ENCODE measurements at places on chromosomes 3 and 15.
A peak's percentile ranks its signal among the peaks of the same experiment; 100 is the strongest.

DNA sequence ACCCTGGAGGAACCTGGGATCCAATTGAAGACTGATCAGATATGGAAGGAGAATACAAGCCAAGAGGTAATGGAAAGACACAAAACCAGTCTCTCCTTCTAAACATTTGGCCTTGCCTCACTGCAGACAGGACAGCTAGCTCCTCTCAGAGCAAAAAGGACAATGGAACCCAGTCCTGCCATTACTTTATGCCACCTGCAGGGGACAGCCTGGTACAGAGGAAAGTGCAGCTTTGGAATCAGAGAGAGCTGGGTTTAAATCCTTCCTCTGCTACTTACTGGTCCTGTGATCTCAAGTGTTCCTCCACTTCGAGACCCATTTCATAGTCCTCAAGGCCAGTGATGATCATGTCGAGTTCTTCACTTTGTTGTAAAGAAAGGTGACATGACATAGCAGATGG is 159.4 kb upstream of the SMAD3 start:
- DNase-seq: no peak

- no peak for DNase-seq
These were observed 655 bp upstream of the TMOD3 start for GRCh38 chr15:51828621-51829375.

DNA sequence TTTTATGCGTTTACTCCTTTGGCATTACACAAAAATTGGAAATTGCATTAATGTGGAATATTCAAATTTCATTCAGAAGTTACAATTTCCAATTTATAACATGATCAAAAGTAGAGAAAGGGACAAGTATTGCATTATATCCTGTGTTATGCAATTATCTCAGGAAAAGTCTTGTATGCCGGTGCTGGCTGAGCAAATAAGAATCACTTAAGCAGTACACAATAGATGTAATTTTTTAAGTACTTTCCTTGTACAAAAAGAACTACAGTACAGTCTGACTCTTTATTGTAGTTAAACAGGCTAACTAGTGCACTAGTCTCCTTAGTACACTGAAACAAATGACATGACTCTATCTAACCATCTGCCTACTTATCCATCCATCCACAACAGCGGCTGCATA is 493.2 kb upstream of the KCNMB2 start:
- no peak for DNase-seq

DNA sequence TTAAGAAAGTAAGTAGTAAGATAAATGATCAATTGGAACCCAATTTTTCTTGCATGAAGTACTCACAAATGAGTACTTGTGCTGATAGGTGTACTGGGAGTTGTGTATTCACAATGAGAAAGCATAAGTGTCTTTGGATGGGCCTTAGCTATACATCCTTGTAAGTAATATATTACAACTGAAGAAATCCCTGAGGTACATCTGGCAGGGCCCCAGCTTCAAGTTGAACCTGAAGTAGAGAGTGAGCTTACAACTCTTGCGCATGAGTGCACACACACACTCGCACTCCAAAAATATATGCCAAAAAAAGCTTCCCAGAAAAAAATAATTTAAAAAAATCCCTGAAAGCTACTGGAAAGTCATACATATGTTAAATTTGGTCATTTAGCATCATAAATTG is 222.5 kb downstream of the ROBO2 start:
- no peak for DNase-seq

DNA sequence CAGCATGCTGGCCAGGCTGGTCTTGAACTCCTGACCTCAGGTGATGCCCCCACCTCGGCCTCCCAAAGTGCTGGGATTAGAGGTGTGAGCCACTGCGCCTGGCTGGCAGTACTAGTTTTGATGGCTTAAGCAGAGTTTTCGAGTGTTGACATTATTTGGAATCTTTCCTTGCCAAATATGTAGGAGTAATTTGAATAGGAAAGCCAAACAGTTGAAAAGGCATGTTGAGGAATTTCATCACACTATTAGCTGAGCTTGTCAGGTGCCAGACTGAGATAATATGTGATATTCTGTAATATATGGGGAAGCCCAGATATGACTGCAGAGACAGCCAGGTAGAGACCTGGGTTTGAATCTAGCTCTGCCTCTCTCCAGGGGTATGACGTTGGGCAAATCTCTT is 109.3 kb downstream of the SV2B start:
- no peak for DNase-seq

- DNase-seq: no peak
These were observed 5.1 kb upstream of the KLHL6 start for GRCh38 chr3:183560607-183561006.

- DNase-seq: no peak
These were observed 147.0 kb downstream of the NECTIN3 start for GRCh38 chr3:111218615-111219014.

- DNase-seq: no peak
These were observed 21.4 kb upstream of the PCOLCE2 start for GRCh38 chr3:142910280-142910679.

- no peak for DNase-seq
These were observed 155.3 kb upstream of the SLCO3A1 start for GRCh38 chr15:91698241-91698640.

- DNase-seq: peak; percentile 64
These were observed 267.5 kb upstream of the CHRM5 start for GRCh38 chr15:33700695-33701303.

DNA sequence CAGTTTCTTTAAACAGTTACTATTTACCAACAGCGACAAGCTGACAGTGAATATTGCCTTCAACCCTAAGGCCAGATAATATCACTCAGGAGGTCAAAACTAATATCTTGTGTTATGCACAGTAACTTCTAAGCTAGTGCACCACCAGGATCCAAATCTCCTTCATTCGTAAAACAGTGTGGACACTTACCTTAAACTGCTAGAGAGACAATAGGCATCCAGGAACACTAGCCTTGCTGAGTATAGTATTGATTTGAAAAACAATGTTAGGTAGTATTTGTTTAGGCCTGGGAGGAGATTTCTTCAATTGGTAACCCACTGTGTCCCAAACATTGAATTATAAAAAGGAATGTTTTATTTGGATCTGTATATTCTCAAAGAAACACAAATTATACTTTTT is 707.9 kb upstream of the UBE2E2 start:
- DNase-seq: no peak

DNA sequence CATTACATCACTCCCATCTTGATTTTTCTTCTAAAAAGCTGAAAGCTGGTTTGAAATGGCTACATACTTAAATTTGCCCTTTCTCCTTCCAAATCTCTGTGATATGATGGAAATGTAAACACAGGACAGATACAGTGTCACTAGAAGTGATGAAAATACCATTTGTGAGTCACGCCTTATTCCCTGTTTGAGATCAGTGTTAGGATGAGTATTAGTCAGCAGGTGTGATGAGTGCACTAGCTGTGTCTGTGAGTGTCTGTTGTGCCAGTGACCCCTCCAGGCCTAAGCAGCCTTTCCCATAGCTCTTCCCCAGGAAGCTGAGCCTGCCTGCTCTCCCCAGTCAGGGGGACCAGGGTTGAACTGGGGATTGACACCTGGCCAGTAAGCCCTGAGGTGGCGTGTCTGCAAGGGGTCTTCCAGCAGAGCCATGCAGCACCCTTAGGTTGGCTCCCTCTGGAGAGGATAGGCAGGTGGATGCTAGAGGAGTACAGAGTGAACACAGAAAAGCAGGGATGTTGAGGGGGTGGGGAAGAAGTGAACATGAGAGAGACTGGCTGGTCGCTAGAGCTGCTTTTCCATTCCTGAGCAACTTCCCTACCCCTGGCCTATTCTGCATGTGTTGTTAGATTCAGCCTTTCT is 92.0 kb downstream of the PDE8A start:
- no peak for DNase-seq

GRCh38 chr3:193909387-193909786 is 226.6 kb upstream of the HES1 start:
- no peak for DNase-seq

DNA sequence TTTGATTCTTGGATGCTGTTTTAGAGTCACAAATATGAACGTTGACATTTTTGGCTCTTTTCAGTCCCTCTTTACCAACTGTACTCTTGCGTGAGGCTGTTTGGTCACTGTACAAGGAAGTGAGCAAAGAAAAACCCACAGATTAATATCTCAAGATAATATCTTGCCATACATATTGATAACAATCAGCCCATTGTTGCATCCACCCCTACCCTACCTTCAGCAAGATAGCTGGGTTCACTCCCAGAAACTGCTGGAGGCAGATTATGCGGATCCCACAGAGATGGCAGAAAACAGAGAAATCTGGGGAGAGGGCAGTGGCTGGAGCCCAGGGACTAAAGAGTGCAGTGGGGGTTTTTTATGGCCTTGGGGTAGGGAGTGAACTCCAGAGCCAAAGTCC is 29.9 kb upstream of the MFSD1 start:
- no peak for DNase-seq

- DNase-seq: no peak
These were observed 116.9 kb downstream of the EPHA6 start for GRCh38 chr3:96931119-96931862.

DNA sequence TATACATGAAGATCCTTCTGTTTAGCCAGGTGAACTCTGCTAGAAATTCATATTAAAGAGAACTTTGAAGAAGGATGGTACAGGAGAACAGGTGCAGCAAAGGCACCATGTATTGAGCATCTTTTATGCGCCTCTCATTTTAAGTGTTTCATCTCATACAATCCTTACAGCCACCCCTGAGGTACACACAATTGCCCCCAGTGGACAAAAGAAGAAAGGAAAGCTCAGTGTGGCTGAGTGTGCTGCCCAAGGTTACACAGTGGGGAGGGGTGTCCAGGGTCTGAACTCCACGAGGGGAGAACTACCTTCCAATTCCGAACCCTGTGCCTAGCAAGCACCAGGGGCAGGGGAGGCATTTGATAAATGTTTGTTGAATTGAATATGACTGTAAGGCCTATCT is 98.6 kb downstream of the MECOM start:
- DNase-seq: no peak

DNA sequence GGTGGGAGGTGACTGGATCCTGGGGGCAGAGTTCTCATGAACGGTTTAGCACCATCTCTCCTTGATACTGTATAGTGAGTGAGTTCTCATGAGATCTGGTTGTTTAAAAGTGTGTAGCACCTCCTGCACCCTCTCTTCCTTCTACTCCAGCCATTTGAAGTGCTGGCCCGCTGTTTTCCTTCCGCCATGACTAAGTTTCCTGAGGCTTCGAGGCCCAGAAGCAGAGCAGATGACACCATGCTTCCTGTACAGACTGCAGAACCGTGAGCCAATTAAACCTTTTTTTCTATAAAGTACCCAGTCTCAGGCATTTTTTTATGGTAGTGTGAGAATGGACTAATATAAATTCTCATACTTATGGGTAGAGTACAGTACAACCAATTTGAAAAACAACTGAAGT is 123.6 kb upstream of the BHLHE40 start:
- no peak for DNase-seq

DNA sequence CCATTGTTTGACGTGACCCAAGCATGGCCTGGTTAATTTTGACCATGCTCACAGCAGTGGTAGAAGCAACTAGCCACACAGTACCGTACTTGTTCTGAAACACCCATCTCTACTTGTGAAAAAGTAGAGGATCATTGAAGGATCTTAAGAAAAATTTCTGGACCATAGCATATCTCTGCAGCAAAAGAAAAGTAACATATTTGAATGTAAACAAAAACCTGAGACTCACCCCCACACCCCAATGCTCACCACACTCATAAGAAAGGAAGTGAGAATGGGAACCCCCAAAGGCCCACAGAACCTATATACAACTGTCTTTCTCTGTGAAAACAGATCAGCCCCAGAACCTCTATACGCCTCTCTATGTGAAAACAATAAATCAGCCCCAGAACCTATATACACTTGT is 33.8 kb upstream of the TFRC start:
- no peak for DNase-seq

DNA sequence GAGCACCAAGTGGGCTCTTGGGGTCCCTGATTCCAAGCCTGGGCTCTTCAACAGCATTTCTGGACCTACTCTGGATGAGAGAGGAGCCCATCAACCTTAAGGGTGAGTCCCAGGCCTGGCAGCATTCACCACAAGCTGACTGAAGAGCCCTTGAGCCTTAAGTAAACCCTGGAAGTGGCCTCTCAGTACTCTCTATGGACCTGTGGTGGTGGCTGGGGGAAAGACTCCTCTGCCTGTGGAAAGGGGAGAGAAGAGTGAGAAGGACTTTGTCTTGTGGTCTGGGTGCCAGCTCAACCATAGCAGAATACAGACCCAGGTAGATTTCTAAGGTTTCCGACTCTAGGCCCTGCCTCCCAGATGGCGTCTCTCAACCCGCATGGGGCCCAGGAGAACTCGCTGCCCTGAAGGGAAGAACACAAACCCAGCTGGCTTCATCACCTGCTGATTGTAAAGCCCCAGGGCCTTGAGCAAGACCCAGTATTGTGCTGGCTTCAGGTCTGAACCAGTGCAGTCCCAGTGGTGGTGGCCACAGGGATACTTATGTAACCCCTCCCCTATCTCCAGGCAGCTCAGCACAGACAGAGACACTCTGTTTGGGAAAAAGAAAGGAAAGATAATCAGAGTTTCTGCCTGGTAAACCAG is 71.4 kb downstream of the TFDP2 start:
- DNase-seq: no peak

- DNase-seq: no peak
These were observed 309.3 kb downstream of the SV2B start for GRCh38 chr15:91409387-91409786.

DNA sequence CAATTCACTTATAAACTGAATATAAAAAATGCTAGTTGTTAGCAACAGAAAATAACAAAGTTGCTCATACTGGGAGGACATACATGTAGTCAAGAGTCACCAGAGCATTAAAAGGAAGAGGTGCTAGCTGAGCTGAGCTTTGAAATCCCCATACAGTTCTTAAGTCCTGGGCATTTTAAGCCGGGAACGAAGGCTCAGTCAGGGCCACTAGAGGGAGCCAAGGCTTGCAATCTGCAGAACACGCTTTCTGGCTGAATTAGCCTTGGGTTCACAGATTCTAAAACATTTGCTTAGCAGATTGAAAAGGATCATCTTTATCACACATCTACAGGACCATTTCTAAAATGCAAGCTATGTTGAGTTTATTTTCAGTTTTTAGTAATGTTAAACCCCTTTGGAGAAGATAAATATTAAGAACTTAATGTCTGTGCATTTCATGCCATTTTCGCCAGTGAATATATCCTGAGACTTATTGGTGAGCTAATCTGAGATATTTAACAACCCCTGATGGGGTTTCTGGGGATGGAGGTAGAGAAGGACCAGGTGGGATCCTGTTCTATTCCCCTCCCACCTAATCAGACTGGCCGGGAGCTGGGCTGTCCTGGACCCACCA is 26.3 kb upstream of the MNS1 start:
- peak; percentile 76 for DNase-seq

DNA sequence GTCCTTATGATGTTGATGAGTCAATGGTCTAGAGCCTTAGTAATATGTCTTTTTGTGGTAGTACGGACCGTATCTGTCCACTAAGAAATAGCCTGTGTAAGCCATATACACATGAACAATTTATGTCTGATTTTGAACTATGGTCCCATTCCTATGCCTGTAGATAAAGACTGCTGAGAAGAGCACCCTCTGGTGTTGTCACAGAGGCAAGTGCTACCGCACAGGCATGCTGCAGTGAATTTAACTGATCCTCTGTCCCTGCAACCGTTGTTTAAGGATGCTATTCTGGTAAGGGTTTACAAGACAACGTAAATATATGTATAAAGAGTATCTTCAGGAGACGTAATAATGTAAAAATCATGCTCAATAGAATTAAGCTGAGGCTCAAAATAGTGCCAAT is 170.7 kb downstream of the UBE3A start:
- no peak for DNase-seq
